ENCODE measurements at places on chromosomes 12 and 14. TPM values are rescaled to one million over a fixed set of nuclear protein-coding genes. Genes with fewer than 3 reads are reported as not detected.

CIROP gene
- not detected for total RNA-seq

ST8SIA1 gene
- total RNA-seq: not detected

TPH2 gene
- total RNA-seq: not detected

PZP gene
- total RNA-seq: 0.97 TPM

TGM1 gene
- total RNA-seq: 0.91 TPM

EFS gene
- not detected for total RNA-seq

ABCD2 gene
- total RNA-seq: not detected

WDR20 gene
- total RNA-seq: 13.3 TPM

TSPAN19 gene
- total RNA-seq: not detected

LUM gene
- total RNA-seq: 2.3 TPM

NKX2-1 gene
- not detected for total RNA-seq

CLEC4C gene
- total RNA-seq: not detected

CD69 gene
- 2.0 TPM for total RNA-seq

ABCD4 gene
- 48.8 TPM for total RNA-seq

TSHR gene
- not detected for total RNA-seq
